ENCODE measurements at places on chromosomes 2 and 18. TPM values are rescaled to one million over a fixed set of nuclear protein-coding genes. Genes with fewer than 3 reads are reported as not detected.

IMP4 gene
- total RNA-seq: 169 TPM

- H3K27me3 ChIP-seq: no peaks in the 10 kb centered on the region
- H3K4me1 ChIP-seq: no peaks in the 10 kb centered on the region
- H3K36me3 ChIP-seq: no peaks in the 10 kb centered on the region
- DNase-seq: no peak
- H3K27ac ChIP-seq: no peak overlapping the region
- H3K4me3 ChIP-seq: no peak overlapping the region
Observed at GRCh38 chr2:193900292-193900691, 1705.6 kb upstream of the TMEFF2 start.

SCN7A gene
- total RNA-seq: not detected

SAG gene
- 0.32 TPM for total RNA-seq

DNA sequence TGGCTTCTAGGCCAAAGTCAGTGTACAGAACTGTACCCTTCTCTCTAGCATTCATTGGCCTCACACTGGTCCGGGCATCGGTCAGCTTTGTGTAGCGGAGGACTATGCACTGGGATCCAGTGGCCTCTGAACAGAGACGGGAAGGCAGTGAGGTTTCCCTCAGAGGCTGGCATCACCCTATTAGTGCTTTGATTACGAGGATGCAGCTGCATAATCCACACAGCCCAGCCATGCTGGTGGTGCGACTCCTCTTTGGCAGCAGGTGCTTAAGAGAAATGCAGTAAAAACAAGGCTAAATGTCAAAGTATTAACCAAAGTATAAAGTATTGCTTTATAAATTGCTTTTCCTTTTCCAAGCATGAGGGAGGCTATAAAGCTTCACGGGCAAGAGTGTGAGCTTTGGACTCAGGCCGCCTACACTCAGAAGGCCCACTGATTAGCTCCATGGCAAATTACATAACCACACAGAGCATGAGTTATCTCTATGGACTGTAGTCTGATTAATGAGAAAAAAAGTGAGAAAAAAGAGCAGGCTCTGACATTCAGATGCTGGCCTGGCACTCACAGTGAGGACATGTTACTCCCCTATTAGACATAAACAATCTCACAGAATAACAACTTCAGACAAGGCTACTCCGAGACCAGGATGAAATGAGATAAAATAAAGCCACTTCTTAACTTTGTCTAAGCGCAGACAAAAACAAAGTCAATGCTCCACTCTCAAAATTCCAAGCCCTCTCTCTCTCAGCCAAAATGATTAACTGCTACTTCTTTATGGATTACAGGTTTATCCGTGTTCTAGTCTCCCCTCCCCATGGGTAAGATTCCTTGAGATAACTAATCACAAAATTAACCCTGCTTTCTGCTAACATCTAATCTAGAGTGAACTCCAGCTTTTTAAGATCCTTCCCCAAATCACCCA lies 6.4 kb upstream of the CRYGC start:
- peaks cover 8% of the 10 kb centered on the region for H3K4me1 ChIP-seq
- no peaks in the 10 kb centered on the region for H3K36me3 ChIP-seq
- DNase-seq: no peak
- H3K4me3 ChIP-seq: no peak overlapping the region
- no peaks in the 10 kb centered on the region for H3K27me3 ChIP-seq

DNA sequence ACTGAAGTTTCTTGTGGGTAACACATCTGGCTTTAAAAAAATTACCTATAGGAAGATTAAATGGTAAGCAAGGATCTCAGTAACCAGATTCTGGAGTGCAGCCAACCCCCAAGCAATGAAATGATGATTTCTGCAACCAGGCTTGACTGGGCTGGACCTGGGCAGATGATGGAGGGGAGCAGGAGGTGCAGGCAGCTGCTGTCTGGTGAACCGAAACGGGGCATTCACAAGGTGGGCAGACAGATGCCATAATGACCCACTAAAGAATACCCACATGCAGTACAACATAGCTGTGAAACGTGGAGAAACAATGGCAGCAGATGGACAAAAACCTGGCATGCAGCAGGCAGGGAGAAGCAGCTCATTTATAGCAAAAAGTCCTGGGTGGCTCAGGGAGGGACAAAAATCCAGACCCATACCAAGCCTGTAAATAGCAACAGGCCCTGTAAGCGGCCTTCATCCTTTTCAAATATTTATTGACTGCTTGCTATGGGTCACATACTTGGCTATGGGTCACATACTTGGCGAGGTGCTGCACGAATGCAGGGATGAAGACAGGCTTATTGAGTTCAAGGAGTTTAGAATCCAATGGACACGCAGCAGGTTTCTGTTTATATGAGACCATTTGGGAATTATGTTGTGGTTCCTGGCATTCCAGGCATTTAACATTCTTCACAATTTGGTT lies 244.7 kb downstream of the HRH4 start:
- H3K4me3 ChIP-seq: no peak overlapping the region
- peaks cover 3% of the 10 kb centered on the region for H3K27me3 ChIP-seq
- H3K27ac ChIP-seq: no peak overlapping the region
- H3K36me3 ChIP-seq: no peaks in the 10 kb centered on the region
- H3K4me1 ChIP-seq: no peaks in the 10 kb centered on the region

GRCh38 chr2:58800881-58801280 lies 559.8 kb upstream of the FANCL start:
- H3K27ac ChIP-seq: no peak overlapping the region
- no peaks in the 10 kb centered on the region for H3K27me3 ChIP-seq
- H3K4me3 ChIP-seq: no peak overlapping the region
- H3K4me1 ChIP-seq: no peaks in the 10 kb centered on the region
- no peaks in the 10 kb centered on the region for H3K36me3 ChIP-seq
- DNase-seq: no peak

- no peaks in the 10 kb centered on the region for H3K27me3 ChIP-seq
- H3K27ac ChIP-seq: peak overlapping the region; percentile 70
- H3K36me3 ChIP-seq: peaks cover 32% of the 10 kb centered on the region
- peak overlapping the region; percentile 66 for H3K4me3 ChIP-seq
- peaks cover 85% of the 10 kb centered on the region for H3K4me1 ChIP-seq
Observed at GRCh38 chr2:224941960-224942359, 100.3 kb downstream of the DOCK10 start.

DNA sequence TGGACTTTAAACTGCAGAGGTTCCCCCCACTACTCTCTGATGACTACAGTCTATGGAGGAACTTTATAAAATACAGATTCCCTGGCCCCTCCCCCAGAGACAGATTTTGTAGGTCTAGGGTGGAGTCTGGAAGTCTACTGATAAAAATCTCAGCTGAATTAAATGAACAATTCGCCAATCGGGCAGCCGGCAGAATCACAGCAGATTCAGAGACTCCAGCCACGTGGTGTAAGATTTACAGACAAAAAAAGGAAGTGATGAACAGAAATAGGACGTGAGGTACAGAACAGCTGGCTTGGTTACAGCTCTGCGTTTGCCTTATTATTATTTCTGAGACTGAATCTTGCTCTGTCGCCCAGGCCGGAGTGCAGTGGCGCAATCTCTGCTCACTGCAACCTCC lies 21.4 kb upstream of the MTA3 start:
- no peak overlapping the region for H3K4me3 ChIP-seq
- no peak overlapping the region for H3K27ac ChIP-seq
- no peaks in the 10 kb centered on the region for H3K4me1 ChIP-seq
- DNase-seq: no peak
- peaks cover 2% of the 10 kb centered on the region for H3K27me3 ChIP-seq

UGT1A8 gene
- not detected for total RNA-seq

DNA sequence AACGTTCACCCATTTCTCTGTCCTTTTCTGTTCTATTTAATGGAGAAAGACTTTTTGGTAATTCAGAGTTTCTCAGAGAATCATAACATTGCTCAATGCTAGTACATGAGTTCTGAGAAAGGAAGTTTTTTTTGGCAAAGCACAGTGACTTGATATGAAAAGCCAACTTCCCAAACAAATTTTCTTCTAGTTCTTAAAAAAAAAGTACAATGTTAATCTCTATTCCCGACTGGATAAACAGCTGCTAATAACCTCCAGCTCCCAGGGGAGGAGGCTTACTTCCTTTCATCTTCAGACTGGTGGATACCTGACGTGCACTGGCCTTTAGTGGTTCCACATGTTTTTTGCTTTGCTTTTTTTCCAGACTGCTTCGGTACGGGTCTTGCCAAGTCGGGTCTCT lies 284.6 kb upstream of the CCDC68 start:
- no peaks in the 10 kb centered on the region for H3K36me3 ChIP-seq
- no peak overlapping the region for H3K27ac ChIP-seq
- H3K4me3 ChIP-seq: no peak overlapping the region
- DNase-seq: no peak

GRCh38 chr2:190679813-190680591 lies 31.1 kb downstream of the NAB1 start:
- peaks cover 24% of the 10 kb centered on the region for H3K36me3 ChIP-seq
- peak; percentile 27 for DNase-seq
- peak overlapping the region; percentile 69 for H3K4me3 ChIP-seq
- H3K27ac ChIP-seq: peak overlapping the region; percentile 87
- H3K27me3 ChIP-seq: no peaks in the 10 kb centered on the region

CRYGD gene
- total RNA-seq: not detected

DNA sequence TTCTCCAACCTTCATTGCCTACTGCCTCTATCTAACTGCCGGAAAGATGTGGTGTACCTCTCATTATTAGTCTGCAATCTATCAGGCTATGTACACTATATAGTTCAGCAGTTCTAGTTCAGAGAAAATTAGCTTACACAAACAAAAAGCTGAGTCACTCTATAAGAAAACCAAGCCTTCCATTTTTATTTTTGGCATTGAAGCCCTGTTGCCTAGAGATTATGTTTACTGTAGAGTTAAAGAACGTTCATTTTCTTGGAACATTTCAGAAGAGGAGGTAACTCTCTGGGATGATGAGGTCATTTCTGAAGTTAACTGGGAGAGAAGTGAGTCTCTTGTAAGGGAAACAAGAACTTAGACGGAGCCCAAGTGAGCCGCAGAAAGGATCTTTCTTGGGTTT lies 133.5 kb downstream of the FAM124B start:
- no peaks in the 10 kb centered on the region for H3K4me1 ChIP-seq
- H3K27me3 ChIP-seq: peaks cover 10% of the 10 kb centered on the region
- H3K27ac ChIP-seq: no peak overlapping the region
- no peak overlapping the region for H3K4me3 ChIP-seq
- H3K36me3 ChIP-seq: no peaks in the 10 kb centered on the region

GRCh38 chr2:129709001-129709955 lies 270.2 kb upstream of the RAB6C start:
- no peak for DNase-seq
- no peaks in the 10 kb centered on the region for H3K27me3 ChIP-seq
- no peak overlapping the region for H3K4me3 ChIP-seq
- H3K27ac ChIP-seq: no peak overlapping the region
- H3K36me3 ChIP-seq: no peaks in the 10 kb centered on the region
- H3K4me1 ChIP-seq: no peaks in the 10 kb centered on the region

Measured in activated T-helper 1 cell treated with anti-CD3 and anti-CD28 coated beads, Interleukin-12 subunit alpha, Interleukin-12 subunit beta, Interleukin-2, Interleukin-4 antibody, amounts not matched to agents 30 ng/mL and 10 ng/mL and 1 ng/mL, durations not matched to agents 14 hours and 24 hours and 36 hours (primary cell).